ENCODE measurements at places on chromosomes 2 and 18.

GRCh38 chr2:167049659-167050058 is 161.4 kb downstream of the XIRP2 start:
- no peak for DNase-seq

GRCh38 chr2:157792335-157793052 is 83.6 kb downstream of the ACVR1 start:
- no peak for DNase-seq

- no peak for DNase-seq
Measured at GRCh38 chr18:36187826-36188721, 777 bp downstream of the MOCOS start.

DNA sequence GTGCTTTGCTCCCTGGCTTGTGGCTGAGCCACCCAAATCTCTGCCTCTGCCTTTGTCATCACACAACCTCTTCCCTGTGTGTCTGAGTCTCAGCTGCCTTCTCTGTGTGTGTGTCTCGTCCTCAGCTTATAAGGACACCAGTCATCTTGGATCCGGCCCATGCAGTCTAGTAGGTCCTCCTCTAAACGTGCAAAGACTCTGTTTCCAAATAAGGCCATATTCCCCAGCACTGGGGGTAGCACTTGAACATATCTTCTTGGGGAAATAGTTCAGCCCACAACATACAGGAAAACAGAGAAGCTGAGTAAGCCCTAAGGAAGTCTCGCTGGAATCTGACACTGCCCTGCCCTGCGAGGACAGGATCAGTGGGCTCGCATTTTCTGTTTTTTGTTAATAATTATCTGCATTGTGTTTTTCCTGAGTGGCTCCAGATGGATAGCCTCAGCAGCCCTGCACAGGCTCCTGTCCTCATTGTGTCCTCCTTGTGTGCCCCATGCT is 42.1 kb downstream of the MTCL1 start:
- DNase-seq, result no peak

DNA sequence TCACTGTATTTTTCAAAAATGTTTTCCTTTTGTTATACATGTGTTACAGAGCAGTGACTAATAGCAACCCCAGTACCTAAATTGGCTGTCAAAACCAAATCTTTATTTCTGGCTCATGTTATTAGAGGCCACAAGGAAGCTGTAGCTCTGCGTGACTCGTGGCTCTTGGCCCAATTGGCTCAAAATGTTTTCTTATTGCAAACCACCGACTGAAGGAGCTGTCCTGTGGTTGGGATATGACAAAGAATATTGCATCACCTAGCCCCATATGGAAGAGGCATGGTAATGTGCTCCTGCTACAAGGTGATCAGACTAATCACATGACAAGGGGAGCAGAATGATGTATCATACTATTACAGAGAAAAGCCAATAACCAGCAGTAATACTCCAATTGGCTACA is 1058.5 kb downstream of the CBLN2 start:
- DNase-seq, result no peak

GRCh38 chr18:44799382-44799906 is 118.8 kb downstream of the SETBP1 start:
- DNase-seq, result no peak

- DNase-seq, result no peak
Measured at GRCh38 chr18:54149078-54149697, 75.3 kb downstream of the MBD2 start.

GRCh38 chr18:45198526-45198925 is 416.8 kb upstream of the SLC14A2 start:
- no peak for DNase-seq

All from activated T-helper 1 cell treated with Interleukin-2 at 50 U/mL for 16 hours (primary cell).